ENCODE measurements at places on chromosomes 3 and 15. TPM values are rescaled to one million over a fixed set of nuclear protein-coding genes. Genes with fewer than 3 reads are reported as not detected.

Gene CCDC14
- 40.6 TPM for total RNA-seq

- no peak for DNase-seq
These were observed 42.3 kb downstream of the ZDHHC19 start for GRCh38 chr3:196168808-196169391.

Gene MCCC1
- 32.3 TPM for total RNA-seq

GRCh38 chr3:184577546-184577945, 16.0 kb downstream of the EPHB3 start:
- DNase-seq = no peak

Gene MORC1
- not detected for total RNA-seq

Gene DUOX2
- total RNA-seq = 0.40 TPM

GRCh38 chr15:91530956-91531582, 322.4 kb upstream of the SLCO3A1 start:
- DNase-seq = no peak

DNA sequence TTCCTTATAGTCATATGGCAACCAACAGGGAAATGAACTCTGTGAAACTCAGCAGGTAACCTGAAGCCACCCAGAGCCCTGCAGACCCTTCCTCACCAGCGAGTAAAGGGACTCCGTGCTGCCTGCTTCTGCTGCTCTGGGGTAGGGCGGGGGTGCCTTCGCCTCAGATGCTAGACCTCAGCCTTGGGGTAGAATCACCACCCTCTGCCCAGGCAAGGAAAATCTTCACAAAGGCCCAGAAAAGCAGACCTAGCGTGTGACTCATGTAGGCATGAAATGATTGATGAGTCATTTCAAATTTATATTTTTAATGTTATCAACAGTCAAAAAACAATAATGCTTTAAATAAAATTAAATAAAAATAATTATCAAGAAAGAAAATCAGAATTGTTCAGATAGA, 6.6 kb downstream of the STIMATE start:
- DNase-seq = no peak

Gene LSAMP
- 17.6 TPM for total RNA-seq

DNA sequence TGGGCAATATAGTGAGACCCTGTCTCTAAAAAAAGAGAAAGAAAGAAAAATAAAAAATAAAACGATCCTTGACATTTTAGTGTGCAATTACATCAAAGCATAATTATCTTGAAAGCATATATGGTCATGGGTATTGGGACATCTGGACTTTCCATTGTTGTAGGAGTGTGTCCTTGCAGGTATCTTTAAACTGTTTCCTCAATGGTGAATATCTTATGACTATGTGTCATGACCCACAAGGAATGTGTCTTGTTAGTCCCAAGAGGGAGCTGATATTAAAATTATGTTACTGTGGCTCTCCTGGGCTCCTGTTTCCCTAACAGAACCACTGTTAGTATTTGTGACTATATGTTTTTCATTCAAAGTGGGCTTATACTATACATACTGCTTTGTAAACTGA, 26.6 kb downstream of the EIF1B start:
- no peak for DNase-seq

DNA sequence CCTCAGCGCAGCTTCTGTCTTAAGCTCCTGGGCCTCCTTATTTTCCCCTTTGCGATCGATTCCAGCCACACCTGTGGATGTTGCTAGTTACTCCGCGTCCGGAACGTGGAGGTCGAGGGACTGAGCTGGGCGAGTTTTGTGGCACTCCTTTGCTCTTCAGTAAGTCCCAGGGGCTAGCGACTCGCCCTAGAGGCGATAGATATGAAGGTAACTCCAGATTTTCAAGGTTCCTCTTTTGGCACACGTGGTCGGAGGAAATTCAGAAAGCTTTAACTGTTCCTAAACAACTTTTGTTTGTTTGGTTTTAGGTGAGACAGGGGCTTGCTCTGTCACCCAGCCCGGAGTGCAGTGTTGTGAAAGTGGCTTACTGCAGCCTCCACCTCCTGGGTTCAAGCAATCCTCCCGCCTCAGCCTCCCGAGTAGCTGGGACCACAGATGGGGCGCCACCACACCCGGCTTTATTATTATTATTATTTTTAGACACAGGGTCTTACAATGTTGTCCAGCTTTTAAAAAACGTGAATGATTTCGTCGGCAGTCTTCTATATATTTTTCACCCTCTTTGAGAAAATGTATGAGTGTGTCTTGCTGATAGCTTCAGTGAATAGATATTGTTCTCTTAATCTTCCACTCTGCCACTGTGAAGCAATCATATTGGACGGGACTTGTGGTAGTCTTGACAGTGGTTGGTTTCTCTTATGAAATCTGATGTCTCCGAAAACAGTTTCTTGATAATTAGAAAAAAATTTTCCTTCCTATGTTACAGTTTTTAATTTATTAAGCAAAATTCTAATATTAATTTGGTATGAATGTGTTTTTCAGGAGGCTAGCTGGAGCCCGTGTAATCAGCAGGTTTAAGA, 785 bp downstream of the MFSD1 start:
- DNase-seq = no peak

DNA sequence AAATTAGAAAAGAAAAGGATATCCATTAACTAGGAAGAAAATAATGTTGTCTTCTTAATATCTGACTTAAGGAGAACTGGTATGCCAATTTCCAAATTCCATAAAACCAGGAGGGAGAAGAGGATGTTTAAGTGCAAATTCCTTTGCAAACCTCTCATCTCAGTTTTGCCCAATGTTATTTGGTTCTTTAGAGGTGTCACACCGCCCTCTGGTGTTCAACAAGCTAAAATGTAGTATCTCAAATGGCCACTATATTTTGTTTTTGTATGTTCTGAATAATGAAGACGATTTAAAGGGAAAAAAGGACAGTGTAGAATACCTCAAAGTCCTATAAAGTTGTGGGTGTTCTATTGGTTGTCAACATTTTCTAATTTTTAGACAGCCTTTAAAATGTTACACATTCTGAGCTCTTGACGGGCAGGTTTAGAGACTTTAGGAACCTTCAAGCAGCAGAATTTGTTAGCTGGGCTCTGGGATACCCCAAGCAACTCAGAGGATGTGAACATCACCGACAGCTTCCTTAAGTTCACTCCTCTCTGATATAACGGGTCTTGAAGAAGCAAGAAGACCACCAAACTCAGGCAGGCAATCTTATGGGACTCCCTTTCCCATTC, 458.3 kb downstream of the MFSD1 start:
- peak; percentile 64 for DNase-seq

GRCh38 chr3:112030901-112031300, 3.6 kb upstream of the TMPRSS7 start:
- no peak for DNase-seq

- DNase-seq = no peak
These were observed 182.6 kb downstream of the WDR72 start for GRCh38 chr15:53576841-53577240.

Gene GLDN
- total RNA-seq = not detected

Gene P2RY12
- total RNA-seq = not detected

- DNase-seq = no peak
These were observed 14.1 kb downstream of the LOXL1 start for GRCh38 chr15:73940061-73940981.

DNA sequence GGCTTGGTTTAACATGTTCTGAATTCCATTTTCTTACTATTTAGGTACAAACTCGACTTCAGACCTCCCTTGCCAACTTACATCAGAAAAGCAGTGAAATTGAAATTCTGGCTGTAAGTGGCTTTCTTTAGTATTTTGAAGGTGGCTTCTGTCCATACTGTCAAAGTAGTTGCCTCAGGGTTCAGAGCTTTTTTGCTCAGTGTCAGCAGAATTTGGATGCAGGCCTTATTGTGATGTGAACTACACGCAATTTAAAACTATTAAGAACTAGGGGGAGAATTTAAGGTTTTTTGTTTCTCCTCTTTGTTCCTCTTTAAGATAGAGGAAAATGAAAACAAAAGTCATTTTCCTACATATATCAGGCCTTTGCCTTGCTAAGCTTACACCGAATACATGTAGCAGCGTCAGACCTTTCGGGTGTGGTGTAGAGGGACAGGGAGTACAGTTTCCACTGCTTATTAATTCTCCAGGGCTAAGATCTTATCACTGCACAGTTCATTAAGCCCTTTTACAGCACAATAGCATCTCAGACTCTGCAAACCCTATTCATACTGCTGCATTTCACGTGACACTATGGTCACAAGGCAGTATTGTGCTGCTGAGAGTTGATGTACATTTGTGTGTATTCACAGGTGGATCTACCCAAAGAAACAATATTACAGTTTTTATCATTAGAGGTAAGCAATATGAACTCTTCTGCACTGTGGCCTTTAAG, 6.7 kb downstream of the SRP14 start:
- no peak for DNase-seq

GRCh38 chr3:116601206-116601605, 108.4 kb upstream of the TUSC7 start:
- DNase-seq = no peak

GRCh38 chr3:28399206-28399605, 50.6 kb upstream of the AZI2 start:
- no peak for DNase-seq

DNA sequence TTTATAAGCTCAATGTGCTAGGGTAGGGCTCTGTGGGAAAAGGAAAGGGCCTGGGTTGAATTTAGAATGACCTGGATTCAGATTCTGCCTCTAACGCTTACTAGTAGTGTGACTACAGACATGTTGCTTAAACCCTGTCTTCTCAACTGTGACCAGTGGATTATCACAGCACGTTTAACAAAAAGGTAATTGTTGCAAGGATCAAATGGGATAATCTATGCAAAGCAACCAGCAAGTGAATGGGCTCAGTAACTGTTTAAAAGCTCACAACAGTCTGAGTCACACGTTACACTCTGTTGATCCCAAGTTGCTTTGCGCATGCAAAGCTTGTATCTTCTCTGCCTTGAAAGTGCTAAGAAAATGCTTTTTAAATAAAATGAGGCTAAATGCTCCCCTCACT, 236.5 kb downstream of the IL20RB start:
- no peak for DNase-seq

GRCh38 chr3:188722963-188723362, 448.8 kb upstream of the TPRG1 start:
- DNase-seq = no peak

DNA sequence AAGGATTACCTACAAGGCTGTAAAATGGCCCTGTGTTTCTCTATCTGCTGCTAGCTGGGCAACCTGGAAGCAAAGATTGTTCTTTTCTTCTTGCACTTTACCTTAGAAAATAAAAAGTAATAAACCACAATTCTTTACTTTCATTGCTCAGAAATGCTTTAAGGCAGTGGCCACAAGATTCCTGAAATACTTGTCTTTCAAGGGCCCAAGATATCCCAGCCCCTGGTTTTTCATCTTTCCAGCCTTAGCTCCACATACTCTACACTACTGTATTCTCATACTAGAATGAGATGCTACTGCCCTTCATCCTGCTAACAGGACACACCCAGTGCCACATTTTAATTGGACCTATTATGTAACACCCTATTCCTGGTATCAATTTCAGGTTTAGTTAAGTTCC, 78.9 kb downstream of the GTF2E1 start:
- DNase-seq = no peak

GRCh38 chr3:76063019-76063418, 277.7 kb upstream of the ZNF717 start:
- DNase-seq = no peak

Gene KLHL40
- total RNA-seq = not detected

DNA sequence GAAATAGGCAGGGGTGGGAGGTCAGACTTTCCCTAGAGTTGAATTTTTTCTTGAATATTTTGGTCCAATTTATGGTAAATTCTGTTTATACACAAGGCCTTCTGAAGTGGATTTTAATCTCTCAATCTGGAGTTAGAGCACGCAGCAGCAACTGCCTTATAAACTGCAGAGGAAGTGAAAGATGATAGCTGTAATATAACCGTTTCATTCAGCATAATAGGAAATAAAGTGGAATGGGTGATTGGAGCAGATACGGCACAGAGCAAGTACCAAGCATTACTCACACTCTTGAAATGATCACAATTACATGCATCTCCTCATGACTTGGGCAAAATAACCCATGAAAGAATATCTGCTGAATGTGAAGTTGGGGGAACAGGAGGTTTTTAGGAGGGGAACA, 106.8 kb downstream of the ARRDC4 start:
- DNase-seq = no peak

Gene RGMA
- not detected for total RNA-seq

Data from Daoy (cell line).